ENCODE measurements at places on chromosomes 4 and X.

- no peak for ATAC-seq
Observed at GRCh38 chr4:99389606-99390005, 37.1 kb upstream of the ADH1C start.

- no peak for ATAC-seq
Observed at GRCh38 chr4:153065276-153065675, 129.2 kb downstream of the FHDC1 start.

DNA sequence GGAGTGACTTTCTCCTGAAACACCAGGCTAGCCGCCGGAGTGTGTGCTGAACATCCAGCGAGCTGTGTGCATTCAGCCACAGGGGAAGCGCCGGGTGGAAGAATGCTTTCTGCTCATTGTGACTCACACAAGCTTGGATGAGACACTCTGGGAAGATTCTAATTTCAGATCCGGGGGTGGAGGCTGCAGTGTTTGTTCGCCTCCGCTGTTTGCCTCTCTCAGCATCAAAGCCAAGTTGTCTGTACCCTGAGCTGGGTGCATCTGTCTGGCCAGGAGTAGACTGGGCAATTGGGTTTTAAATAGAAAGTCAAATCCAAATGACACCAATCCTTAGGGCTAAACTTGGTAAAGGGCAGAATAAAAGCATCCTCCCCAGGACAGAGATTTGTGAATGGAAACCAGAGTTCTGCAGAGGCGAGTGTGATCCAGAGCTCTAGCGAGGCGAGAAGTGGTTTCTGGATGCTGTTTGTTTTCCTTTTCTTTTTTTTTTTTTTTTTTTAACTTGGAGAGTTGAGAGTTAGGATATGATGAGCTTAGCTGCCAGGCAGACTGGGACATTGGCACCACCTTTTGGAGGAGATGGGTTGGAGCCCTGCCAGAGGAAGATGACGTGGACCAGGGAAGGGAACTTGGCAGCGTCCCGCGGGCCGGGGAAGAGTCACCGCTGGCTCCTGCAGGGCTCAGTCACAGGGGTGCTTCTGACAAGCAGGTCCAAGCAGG is 196.0 kb upstream of the PSAPL1 start:
- peak; percentile 90 for ATAC-seq

DNA sequence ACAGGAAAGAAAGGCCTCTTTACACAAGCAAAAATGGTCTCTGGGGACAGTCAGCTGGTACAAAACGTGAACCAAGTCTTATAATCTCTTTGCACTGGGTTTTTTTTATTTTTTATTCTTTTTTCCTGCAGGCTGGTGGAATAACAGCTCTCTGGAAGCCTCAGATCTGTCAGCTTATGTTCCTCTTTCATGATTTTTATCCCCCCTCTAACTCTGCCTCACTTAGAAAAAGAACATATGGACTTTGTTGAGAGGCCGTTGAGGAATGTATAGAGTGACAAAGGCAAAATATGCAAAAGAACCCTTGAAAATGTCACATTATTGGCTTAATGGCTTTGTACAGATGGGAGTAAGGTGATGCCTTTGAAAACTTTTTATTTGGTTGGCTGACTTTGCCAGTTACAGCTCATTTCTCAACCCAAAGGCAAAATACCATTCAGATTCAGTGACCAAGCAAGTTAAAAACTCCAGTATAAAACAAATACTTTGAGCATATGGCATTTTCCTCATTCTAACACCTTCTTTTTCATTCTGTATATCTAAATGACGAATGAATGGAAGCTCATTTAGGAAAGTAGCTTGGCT is 111.1 kb downstream of the RNF150 start:
- ATAC-seq: peak; percentile 48

DNA sequence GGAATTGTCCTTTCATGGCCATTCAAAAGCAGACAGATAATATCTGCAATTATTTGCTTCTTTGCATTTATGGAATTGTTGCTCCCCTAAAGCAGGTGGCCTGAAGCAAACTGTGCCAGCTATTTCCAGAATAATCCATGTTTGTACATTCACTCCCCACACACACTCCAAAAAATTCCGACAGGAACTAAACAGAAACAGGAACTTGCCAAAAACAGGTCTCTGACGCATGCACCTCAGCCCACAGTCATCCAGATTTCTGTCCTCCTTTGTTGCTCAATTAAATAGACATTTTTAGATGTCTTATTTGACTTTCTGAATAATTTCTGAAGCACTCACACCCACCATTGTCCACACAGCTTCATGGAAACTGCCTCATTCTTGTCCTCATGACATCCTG is 71.5 kb upstream of the EDNRA start:
- ATAC-seq: no peak

DNA sequence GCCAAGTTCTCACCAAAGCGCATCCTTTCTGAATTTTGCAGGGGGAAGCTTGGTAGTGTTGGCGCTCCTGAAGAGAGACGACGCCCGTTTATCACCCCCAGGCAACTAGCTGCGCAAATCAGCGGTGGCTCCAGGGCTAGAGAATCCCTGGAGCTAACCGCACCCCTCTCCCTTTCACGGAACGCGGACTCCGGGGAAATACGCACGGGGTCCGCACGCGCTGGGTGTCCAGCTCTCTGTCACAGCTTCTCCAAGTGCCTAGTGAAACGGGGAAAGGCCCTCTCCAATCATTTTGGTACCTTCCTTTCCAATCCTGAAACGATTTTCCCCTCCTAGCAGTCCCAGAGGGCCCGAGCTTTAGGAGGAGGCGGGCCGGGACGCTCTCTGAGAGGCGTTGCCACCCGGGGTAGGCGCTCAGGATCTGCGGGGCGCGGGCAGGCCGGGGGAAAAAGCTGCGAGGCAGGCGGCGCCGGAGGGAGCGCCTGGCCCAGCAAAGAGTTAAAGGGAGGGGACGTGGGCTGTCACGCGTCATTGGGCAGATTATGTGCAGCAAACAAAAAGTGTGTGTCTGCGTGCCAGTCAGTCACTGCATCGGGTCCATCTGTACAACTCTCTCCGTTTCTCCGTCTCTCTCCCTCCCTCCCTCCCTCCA is at the start of gene PRDM8:
Gene PRDM8, plus strand, starts transcription at position 582 of the 652 bp plus-strand sequence. CDS start 2,578 bp downstream, outside the sequence.
- ATAC-seq: peak; percentile 80

DNA sequence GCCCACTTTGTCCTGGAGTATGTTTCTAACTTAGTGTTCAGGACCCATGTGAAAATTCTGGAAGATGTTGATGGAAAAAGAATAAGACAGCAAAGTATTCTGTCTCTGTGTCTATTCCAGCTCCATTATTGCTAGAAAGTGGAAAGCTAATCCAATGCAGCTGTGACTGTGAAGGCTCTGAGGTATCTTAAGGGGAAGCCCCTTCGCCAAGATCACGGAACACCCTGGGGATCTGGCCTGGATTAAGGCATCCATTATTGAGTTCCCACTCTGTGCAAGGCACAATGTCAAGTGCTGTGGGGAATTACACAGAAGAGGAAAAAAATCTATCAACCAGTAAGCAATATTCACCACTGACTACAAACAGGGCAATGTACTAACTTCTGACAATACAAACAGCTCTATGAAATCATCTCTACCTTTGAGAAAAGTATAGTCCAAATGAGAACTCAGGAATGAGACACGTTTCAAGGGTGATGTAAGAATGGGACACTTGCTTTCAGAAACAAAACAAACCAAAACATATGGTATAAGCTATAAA is 222.1 kb downstream of the LDB2 start:
- ATAC-seq: no peak

GRCh38 chrX:150203248-150203645 is 159.9 kb upstream of the MAMLD1 start:
- no peak for ATAC-seq

- ATAC-seq: no peak
Observed at GRCh38 chrX:100831219-100831946, 11.2 kb downstream of the CSTF2 start.

GRCh38 chr4:108544481-108544880 is 75.9 kb upstream of the RPL34 start:
- ATAC-seq: no peak

DNA sequence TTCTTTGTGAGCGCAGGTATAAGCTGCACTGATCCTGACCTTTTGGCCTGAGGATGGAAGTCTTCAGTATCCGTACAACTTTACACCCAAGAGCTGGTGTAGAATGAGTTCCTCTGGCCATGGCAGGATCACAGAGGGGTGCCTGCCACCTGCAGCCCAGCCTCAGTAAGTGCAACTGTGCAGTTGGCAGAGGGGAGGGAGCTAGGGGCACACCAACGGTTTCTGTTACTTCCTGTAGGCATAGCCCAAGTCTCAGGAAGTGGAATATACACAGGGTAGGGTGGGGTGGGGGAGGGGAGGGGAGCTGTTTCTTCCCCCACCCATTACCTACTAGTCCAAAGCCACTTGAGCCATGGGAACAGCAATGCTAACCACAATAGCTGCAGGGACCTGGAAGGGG is 85.4 kb upstream of the GBA3 start:
- peak; percentile 98 for ATAC-seq

DNA sequence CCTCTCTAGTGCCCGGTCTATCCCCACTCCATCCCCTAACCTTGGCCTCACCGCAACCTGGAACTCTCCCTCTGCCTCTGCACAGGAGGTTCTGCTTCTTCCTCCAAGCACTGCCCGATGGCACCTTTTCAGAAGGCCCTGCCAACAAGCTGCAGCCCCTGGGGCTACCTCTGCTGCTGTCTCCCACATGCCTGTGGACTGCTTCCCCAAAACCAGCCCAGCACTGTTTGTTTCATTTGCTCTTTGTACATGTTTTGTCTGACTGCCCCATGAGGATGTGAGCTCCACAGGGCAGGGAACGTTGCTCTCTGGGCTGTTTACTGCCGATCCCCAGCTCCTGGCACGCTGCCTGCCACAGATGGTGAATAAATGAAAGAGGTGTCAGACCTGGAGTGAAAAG is 85.4 kb downstream of the INTS6L start:
- no peak for ATAC-seq

- no peak for ATAC-seq
Observed at GRCh38 chr4:26104056-26104685, 190.2 kb downstream of the SMIM20 start.

GRCh38 chr4:145681956-145682355 is 2.0 kb downstream of the C4orf51 start:
- no peak for ATAC-seq

- no peak for ATAC-seq
Observed at GRCh38 chr4:138772366-138772765, 243.2 kb upstream of the NOCT start.

GRCh38 chr4:104352211-104352610 is 142.5 kb downstream of the CXXC4 start:
- no peak for ATAC-seq

DNA sequence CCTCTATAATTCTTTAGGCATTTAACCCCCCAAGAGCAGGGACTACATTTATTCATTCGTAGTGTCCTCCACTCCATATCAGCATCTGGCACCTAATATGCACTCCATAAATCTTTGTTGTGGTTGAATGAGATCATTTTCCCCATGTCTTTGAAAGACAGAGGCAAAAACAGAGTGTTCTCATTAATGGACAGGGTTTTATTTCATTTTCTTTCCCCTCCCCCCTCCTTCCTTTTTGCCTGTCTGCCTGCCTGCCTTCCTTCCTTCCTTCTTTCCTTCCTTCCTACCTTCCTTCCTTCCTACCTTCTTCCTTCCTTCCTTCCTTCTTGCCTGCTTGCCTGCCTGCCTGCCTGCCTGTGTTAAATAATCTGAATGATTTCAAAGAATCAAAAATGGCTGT is 83.2 kb downstream of the SHROOM3 start:
- peak; percentile 62 for ATAC-seq

DNA sequence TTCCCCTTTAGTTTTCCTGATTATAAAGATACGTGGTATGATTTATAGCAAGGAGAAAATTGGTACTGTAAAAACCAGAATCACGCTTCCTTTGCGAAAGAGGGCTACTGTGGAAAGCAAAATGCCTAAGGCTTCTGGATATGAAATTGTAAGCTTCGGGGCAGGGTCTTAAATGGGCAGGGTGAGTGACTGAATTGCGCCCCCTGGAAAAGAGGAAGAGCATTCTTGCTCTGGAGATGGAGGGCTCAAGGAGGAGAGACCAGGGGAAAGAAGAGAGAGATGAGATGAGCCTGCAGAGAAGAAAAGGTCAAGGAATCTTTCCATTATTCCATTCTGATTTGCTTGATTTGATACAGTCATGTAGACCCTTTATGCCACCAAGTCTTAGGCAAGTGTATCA is 13.1 kb upstream of the ETNPPL start:
- ATAC-seq: no peak

GRCh38 chrX:150805736-150806135 is 92.7 kb downstream of the CD99L2 start:
- ATAC-seq: no peak

- ATAC-seq: peak; percentile 86
Observed at GRCh38 chr4:186191200-186192065, at the start of gene CYP4V2. Gene CYP4V2, plus strand, starts transcription at chr4:186191567. Its CDS starts 257 bp downstream, at chr4:186191824.

DNA sequence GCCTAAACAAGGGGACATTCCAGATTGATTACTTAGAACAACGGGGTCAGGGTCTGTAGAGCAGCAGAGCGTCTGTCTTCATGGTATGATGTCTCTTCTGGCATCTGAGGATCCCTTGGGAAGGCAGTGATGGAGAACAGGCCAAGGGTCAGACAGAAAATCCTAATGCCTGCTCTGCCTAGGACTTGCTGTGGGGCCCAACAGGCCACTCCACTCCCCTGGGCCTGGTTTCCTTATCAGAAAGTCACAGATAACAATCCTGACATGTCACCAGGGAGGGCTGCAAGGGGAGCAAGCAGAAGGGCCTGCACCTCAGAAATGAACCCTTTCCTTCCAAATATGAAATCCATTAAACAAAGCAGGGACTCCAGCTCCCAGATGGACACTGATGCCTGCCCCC is 21.4 kb upstream of the ARHGAP6 start:
- no peak for ATAC-seq

- ATAC-seq: no peak
Observed at GRCh38 chr4:137468836-137469235, 63.5 kb downstream of the PCDH18 start.

GRCh38 chrX:148284056-148284455 is 216.4 kb upstream of the AFF2 start:
- ATAC-seq: no peak

DNA sequence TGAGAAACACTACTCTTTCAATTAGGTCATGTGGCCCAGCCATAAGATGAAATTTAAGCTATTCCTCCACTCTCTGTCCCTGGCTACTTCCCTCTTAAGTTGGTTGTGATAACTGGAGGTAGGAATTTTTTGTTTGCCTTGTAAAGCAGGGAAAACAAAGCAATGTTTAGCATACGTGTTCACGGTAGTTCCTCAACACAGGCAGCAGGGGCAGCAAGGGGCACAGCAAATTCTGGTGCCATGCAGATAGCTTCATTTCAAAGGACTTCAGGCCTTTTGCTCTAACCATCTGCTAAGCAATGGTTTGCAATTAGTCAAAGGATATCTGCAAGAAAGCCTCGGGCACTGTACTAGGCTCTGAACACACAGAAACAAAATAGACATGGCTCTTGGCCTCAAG is 330.2 kb downstream of the ZIC3 start:
- ATAC-seq: no peak

- ATAC-seq: peak; percentile 72
Observed at GRCh38 chrX:70433848-70434351, 10.7 kb upstream of the DLG3 start.

Measured in SK-N-SH treated with all-trans-retinoic acid at 6 μM for 48 hours (cell line).